ENCODE measurements at places on chromosomes 7 and 10.

GRCh38 chr10:62386356-62387320 is 12.5 kb downstream of the ZNF365 start:
- no peak for DNase-seq

DNA sequence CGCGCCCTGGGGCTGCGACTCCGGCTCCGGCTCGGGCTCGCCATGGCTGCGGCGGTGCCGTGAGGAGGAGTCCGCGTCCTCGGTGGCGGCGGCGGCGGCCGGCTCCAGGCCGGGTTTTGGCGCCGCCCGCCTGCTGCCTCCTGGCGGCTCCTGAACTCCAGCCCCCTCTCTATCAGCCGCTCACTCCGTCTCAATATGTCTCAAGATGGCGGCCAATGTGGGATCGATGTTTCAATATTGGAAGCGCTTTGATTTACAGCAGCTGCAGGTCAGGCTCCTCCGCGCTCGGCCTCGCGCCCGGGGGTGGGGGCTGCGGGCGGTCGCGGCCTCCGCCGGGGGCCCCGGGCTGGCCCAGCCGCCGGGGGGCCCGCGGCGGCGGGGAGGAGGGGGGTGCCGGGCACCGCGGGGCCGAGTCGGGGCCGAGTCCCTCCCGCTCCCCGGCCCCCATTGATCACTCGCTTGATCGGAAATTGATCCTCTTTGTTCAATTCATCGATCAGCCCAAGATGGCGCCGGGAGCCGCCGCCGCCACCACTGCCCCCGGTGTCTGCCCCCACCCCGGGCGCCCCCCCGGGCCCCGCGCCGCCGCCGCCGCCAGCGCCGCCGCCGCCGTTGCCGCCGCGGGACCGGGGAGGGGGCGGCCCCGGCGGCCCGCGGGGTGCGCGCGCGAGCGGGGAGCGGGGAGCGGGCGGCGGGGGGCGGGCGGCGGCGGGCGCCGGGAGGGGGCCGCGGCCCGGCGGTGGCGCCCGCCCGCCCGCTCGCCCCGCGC is 1.4 kb upstream of the CUX1 start:
- DNase-seq = peak; percentile 63

- DNase-seq = peak; percentile 6
Observed at GRCh38 chr7:69598487-69599285, 411 bp downstream of the AUTS2 start.

DNA sequence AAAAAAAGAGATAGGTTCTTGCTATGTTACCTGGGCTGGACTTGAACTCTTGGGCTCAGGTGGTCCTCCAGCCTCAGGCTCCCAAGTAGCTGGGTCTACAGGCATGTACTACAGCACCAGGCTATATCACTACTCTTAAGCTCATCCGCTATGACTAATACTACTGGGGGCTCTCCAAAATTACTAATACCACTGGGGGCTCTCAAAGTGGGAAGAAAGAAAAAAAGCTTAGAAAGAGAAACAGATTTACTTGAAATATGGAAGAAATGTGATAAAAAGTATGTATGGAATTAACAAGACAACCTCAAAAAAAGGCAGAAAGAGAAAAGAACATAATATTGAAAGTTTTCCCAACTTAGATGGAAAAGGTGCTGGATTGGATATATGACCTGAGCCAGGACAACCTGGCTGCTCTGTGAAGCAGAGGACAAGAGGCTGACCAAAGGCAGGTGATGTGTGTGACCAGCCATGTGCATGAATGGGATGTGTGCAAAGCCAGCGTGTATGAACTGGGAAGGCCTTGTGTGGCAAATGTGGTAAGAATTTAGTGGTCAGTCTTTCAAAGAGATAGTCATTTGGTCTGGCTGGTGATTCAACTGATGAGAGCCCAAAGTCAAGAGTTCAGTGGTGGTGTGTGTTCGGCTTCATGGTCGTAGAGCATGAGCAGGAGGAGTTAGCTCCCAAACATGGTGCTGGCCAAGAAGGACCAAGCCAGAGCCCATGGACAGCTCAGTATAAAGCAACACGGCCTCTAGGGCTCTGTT is 232.4 kb upstream of the KLF14 start:
- no peak for DNase-seq

DNA sequence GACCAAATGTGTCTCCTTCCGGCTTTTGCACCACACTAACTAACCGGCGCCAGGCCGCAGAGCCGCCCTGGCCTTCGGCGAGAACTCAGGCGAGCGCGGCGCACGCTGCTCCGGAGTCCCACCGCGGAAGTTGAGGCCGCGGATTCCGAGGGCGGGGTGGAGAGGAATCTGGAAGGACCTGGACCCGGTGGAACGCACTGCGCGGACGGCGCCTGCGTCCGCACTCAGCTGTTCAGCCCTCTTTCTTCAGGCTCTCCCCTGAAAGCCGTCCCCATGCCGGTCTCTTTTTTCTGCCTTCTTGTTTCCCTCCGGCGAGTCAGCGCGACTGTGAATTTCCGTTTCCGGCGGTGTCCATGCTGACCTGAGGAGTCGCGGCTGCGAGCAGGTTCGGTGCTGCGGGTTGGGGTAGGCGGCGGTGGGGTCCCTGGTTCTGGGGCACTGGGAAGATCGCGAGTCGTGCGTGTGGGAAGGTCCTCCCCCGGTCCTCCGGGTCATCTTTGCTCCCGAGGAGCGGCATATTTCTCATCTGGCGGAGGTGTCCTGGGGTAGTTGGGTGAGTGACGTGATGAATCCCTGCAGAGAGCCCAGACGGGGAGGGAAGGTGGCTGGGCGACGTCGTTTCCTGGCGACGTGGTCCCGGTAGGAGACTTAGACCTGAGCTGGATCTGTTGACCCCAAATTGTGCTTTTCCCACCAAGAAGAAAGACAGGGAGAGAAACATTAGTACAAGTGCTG is at the start of gene BMS1:
Gene BMS1, plus strand, starts transcription at position 350 of the 735 bp plus-strand sequence. CDS start 1,600 bp downstream, outside the sequence.
- DNase-seq = peak; percentile 92

DNA sequence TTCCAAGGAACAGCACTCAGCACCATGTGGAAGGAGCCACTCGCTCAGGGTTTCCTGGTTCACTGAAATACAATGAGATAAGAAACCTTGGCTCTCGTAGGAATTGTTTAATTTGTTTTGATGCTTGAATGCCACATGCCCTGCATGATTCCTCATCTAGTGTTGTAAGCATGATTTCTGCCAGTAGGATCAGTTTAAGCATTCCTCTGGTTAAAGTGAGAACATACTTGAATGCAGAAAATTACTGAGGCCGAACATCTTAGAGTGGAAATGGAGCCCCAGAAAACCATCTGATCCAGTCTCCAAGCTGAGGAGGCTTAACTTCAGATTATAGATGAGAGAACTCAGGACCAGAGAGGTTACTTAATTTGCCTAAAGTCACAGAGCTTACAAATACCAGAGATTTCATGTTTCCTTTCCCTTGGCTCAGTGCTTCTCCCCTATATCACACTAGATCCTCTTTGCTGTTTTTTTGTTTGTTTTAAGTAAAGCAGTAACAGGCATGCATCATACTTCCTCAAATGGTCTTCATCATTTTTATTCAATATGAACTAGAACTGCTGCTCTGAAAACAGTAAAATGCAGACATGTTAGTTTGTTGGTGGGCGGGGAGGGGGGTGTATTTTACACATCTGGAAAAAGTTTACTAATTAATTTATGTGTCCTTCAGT is 125.1 kb downstream of the ADAM12 start:
- no peak for DNase-seq

GRCh38 chr7:78039790-78040776 is 241.5 kb downstream of the PHTF2 start:
- DNase-seq = no peak

DNA sequence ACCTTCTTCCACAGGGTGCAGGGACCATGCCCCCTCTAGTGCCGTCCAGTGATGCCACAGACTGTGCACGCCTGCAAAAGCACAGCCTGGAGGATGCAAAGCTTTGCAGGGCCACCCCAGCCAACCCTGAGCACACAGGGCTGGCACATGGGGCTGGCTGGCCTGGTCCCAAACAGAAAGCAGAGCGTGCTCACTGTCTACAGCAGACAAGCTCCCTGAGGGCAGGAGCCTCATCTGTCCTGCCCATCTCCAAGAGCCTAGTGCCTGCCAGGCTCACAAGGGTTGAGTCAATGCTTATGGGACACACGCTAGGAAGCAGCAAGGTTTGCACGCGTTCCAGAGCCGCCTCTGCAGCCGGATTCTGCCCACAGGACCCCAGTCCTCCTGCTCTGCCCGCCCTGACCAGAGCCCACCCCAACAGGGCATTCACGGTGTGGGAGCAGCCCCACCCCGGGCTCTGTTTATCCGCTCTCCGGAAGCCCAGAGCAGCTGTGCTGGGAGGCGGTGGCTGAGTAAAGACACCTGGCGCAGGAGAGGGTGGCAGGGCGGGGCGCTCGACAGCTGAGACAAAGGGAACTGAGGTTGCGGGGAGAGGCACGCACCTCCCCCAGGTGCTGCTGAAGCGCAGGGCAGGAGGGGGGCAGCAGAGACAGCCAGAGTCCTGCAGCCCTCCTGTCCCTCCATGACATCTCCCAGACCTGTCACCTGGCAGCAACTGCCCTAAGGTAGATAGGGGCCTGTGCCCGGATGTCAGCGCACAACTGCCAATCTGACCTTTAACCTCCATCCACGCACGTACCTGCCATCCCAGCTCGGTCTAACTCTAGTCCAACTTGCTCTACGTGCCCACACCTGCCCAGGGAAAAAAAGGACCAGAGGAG is 4.3 kb downstream of the KCNH2 start:
- DNase-seq = no peak

- no peak for DNase-seq
Observed at GRCh38 chr10:129631006-129631405, 164.0 kb downstream of the MGMT start.

DNA sequence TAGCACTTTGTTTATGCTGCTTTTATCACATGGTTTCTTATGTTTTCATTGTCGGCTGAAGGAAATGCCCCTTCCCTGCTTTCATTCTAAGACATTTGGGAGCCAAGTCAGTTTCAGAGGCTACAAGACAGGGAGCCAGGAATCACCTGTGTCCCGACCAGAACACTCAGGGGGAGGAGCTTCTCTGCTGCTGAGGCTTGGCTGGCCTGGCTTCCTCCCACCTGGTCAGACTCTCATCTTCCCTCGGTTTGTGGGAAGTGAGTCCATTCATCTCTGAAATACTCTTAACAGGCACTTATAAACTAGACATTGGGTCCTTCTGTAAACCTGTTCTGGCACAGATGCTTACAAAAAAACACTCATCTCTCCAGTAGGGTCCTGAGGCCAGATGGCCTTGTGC is 19.6 kb upstream of the GOLGA7B start:
- DNase-seq = no peak

GRCh38 chr10:114233482-114233881 is 5.6 kb upstream of the VWA2 start:
- no peak for DNase-seq

GRCh38 chr7:71733107-71733870 is 601.3 kb downstream of the GALNT17 start:
- DNase-seq = peak; percentile 36

DNA sequence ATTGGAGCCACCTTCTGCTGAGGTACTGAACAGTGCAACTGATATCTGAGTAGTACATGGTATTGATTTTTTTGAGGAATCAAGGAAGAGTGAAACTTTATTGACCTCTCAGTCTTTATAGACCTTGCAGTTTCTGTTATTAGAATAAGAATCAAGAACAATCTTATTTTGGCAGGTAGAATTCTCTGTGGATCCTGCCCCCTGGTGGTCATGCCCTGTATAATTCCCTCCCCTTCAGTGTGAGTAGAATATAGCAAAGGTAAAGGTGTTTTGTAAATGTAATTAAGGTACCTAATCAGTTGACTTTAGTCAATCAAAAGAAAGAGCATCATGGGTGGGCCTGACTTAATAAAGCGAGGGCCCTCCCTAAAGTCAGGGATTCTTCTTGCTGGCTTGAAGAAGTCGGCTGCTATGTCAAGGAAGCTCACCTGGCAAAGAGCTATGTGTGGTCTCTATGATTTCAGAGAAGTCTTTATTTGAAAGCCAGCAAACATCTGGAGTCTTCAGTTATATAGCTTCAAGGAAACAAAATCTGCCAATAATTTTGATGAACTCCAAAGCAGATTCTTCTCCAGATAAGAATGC is 142.8 kb downstream of the LSM5 start:
- DNase-seq = no peak

DNA sequence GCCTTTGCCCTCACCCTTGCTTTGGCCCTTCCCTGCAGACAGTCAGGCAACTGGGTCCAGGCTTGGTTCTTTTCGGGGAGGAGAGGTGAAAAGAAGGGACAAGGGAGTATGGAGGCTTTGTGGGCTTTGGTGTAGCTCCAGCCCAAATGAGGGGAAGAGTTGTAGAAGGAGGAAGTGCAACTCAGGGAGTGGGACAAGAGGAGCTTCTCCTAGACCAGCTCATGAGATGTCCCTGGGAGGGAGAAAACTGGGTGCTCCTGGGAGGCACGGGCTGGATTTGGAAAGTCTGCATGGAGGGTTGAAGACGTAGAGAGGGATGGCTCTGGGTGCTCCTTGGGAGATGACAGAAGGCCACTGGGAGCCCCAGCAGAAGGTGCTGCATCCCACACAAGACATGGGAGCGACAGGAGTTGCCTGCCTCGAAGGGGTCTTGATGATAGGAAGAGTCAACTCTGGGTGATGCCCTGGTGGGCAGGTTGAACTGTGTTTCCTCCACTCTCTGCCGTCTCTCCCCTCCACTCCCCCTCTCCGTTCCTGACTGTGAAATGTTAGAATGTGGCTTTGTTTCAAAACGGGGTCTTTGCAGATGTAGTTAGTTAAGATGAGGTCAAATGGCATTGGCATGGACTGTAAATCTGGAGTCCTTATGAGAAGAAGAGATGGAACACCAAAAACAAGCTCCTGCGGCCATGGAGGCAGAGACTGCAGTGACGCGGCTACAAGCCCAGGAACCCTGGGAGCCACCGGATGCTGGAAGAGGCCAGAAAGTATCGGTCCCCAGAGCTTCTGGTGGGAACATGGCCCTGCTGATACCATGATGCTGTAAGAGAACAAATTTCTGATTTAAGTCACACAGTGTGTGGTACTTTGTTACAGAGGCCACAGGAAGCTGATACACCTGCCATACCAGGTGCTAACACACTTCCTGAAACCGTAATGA is 298.5 kb downstream of the GLRX3 start:
- no peak for DNase-seq

DNA sequence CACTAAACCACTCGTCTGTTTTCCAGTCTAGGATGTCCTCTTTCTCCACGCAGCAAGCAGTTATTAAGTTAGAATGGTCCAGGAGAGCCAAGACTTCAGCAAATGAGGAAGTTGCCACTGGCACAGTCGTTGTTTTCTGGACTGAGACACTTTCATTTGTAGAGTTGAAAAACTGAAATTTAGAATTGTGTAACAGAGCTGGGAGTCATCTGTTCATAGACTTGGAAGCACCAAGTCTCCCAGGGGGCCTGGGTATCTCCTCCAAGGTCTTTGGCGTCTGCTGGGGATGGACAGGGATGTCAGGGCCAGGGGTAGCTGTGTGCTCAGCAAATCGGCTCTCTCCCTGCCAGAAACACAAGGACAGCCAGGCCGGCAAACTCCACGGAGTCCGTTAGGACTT is 208.4 kb downstream of the FANK1 start:
- DNase-seq = no peak

- DNase-seq = no peak
Observed at GRCh38 chr10:1186683-1186990, 130.5 kb downstream of the WDR37 start.

- no peak for DNase-seq
Observed at GRCh38 chr10:117666166-117666565, 123.6 kb downstream of the EMX2 start.

All from stimulated activated naive B cell treated with anti-CD40 and anti-IgM and Interleukin-4, amounts not matched to agents 10 μg/mL and 1 μg/mL and 100 μg/mL, for 72 hours (primary cell).